ENCODE measurements at places on chromosomes 5 and 9.
A peak's percentile ranks its signal among the peaks of the same experiment; 100 is the strongest.

GRCh38 chr5:112320408-112320807 is 98.7 kb downstream of the EPB41L4A start:
- DNase-seq: no peak

GRCh38 chr9:135958485-135958884 is 2.7 kb downstream of the UBAC1 start:
- DNase-seq: no peak

GRCh38 chr5:58090704-58091103 is 369.2 kb downstream of the PLK2 start:
- no peak for DNase-seq

- no peak for DNase-seq
These were observed 64.5 kb upstream of the ERBIN start for GRCh38 chr5:65861830-65862241.

- DNase-seq: no peak
These were observed 203.7 kb upstream of the RORB start for GRCh38 chr9:74293479-74293878.

- DNase-seq: no peak
These were observed 274.3 kb downstream of the HTR1A start for GRCh38 chr5:63687854-63688516.

- DNase-seq: no peak
These were observed 86.5 kb upstream of the LMX1B start for GRCh38 chr9:126527109-126527825.

- no peak for DNase-seq
These were observed 235.7 kb downstream of the ENC1 start for GRCh38 chr5:74404574-74405508.

- no peak for DNase-seq
These were observed 83.7 kb upstream of the ORM1 start for GRCh38 chr9:114238891-114239875.

- DNase-seq: no peak
These were observed 39.1 kb downstream of the COL23A1 start for GRCh38 chr5:178551059-178551458.

- DNase-seq: no peak
These were observed 249.8 kb upstream of the PRDM9 start for GRCh38 chr5:23257656-23258055.

GRCh38 chr5:171688696-171689495 is 96.7 kb upstream of the SMIM23 start:
- no peak for DNase-seq

- no peak for DNase-seq
These were observed 5.4 kb upstream of the MAP1B start for GRCh38 chr5:72101828-72102227.

DNA sequence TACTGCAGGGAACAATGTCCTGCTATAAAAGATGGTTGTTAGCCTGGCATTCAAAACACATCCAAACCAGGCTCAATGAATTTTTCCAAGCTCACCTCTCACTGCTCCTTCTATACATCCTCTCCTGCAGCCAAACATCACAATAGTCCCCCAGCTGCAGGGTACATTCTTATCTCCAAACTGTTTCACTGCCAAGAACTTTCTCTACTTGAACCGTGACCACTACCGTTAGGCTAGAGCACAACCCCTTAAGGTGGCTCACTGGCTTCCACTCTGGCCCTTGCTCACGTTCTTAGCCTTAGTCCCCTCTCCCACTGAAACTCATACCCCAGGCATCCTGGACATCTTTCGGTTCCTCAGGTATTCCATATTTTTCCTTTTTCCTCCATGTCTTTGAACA is 29.0 kb upstream of the ANXA6 start:
- no peak for DNase-seq

- no peak for DNase-seq
These were observed 15.6 kb upstream of the EPB41L4A start for GRCh38 chr5:112434641-112435040.

- no peak for DNase-seq
These were observed 35.2 kb downstream of the TAS2R1 start for GRCh38 chr5:9594913-9595312.

DNA sequence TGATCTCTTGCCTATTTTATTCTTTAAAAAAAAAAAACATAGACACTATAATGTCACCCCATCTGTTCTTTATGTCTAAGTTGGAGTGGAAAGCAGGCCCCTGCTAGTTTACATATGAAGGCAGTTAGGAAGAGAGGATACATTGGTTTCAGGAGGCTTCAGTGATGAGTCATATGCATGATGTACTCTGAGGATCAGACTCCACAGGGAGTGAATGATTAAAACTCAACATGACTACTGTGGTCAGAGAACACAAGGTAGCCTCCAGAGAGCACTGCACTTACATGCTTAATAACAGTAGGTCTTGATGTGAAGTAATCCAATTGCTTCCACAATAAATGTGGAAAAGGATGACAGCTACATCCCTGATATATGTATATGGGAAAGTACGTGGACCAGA is 22.7 kb upstream of the FSTL4 start:
- DNase-seq: no peak

DNA sequence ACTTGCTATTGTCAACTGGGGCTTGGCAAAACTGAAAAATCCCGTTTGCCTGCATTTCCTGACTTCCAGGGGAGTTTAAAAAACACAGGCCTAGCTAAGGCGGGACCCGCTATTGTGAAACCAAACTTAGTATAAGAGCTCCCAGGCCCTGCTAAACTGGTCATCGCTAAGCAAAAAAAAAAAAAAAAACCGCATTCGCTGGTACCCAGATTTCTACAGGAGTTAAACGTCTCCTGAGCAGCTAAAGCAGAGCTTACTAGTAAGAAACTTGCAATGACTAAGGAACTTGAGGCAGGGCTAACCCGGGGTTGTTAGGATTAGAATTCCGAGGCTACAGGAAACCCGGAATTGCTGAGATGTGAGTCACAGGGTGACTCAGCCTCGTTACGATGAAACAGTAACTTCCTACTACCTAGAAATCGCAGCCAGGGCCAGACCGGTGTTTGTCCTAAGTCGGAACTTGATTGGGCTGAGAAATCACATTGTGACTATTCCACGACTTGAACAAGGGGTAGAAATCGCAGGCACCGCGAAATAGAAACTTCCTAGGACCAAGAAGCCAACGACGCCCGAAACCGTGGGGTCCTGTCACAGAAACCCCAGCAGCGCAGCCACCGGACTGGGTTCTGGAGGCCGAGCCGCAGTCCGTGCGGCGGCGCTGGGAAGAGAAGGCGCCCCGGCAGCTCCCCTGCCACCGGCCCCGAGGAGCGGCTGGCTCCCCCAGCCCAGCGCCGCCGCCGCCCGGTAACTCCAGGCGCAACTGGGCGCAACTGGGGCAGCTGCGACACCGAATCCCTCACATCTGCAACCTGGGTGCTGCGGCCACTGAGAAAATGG is 89.4 kb downstream of the ANXA2R start:
- DNase-seq: peak; percentile 94

DNA sequence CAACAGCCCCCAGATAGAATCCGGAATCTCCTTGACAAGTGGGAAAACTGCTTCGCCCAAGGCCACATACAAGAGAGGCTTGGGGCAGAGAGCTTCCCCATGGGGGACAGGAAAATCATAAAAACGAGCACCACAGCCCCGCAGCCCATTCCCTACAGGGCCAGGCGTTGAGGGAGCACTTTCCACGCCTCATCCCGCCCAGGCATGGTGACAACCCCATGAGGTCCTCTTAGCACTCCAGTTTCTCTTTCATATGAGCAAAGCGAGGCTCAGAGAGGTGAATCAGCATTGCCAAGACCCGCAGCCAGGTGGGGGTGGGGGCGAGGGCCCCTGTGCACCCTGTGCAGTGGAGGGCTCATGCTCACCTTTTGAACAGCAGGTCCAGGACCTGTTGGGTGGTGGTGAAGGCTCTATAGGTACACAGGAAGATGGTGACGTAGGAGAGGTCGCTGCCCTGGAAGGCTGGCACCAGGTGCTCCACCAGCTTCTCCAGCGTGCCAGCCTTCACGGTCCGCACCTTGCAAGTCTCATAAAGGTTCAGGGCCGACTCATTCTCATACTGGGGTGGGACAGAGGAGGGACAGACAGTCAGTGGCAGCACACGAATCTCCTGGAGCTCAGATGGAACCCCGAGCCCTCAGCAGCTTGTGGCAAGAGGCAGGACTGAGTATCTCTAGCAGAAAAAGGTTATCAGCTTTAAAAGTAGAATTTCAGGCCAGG is 10.9 kb downstream of the RALGDS start:
- no peak for DNase-seq

- DNase-seq: peak; percentile 2
These were observed 73.2 kb upstream of the EPB41L4A start for GRCh38 chr5:112492291-112492690.

GRCh38 chr5:52255308-52255707 is 532.4 kb upstream of the ITGA1 start:
- DNase-seq: no peak

DNA sequence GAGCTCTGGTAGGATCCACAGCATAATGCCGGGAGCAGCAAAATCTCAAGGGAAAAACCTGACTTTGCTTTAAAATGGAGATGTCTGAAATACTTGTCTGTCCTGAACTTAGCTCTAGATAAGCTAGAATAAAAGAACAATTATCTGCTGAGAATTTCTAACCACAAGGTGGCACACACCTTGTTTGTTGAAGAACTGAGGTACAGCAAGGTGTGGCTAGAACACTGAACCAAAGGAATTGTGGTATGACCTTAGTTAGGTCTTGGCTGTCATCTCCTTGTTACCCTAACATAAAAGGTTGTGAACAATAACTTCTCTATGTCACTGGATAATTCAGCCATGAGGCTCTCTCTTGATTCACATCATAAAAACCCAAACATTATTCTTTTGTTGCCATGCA is 72.3 kb upstream of the ANXA1 start:
- peak; percentile 12 for DNase-seq

- DNase-seq: no peak
These were observed 22.0 kb downstream of the ABCA1 start for GRCh38 chr9:104905931-104906330.

GRCh38 chr9:76155361-76155760 is 238.9 kb downstream of the RFK start:
- DNase-seq: no peak

DNA sequence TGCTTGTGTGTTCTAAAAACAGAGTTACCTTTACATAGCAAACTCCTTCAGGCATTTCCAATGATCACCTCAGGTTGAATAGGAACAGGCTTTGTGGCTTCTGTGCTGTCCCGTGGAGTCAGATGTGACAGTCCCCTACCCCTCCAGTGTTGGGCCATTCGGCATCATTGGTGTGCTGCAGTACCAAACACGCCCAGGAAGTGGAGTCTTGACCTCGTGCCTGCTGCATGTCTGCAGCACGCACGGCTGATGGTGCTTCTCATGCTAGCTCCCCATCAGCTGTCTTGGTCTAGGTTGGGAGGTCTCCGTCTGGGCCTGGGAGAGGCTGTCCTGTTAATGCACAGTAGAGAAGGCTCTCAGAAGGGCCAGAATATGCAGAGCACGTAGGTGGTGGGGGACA is 42.5 kb upstream of the PHF2 start:
- no peak for DNase-seq

- no peak for DNase-seq
These were observed 28.5 kb upstream of the UNC5A start for GRCh38 chr5:176781638-176782570.

- no peak for DNase-seq
These were observed 23.7 kb downstream of the TRAF1 start for GRCh38 chr9:120902569-120903535.

- no peak for DNase-seq
These were observed 220.2 kb downstream of the DMAC1 start for GRCh38 chr9:7579351-7579750.

- DNase-seq: no peak
These were observed 39.0 kb downstream of the GDA start for GRCh38 chr9:72188232-72188631.

DNA sequence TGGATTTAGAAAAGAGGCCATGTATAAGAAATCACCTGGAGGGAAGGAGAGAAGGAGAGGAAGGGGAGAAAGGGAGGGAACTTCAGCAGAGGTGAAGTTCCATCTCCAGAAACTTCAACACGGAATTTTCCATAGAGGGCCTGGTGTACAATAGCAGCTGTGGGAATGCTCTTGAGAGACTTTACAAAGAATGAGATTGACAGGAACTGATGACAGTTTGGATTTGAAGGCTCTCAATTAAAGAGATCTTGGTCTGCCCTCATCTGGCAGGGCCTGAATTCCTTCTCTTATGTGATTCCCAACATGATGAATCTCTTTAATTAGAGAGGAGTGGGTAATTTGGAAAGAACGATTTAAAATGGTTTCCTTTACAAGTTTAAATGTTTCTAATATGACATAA is 143.5 kb downstream of the MLLT3 start:
- DNase-seq: no peak

All from CD4-positive, alpha-beta T cell treated with Interleukin-2 at 100 ng/mL for 4 hours (primary cell).